ENCODE measurements at places on chromosomes 7 and 10.

DNA sequence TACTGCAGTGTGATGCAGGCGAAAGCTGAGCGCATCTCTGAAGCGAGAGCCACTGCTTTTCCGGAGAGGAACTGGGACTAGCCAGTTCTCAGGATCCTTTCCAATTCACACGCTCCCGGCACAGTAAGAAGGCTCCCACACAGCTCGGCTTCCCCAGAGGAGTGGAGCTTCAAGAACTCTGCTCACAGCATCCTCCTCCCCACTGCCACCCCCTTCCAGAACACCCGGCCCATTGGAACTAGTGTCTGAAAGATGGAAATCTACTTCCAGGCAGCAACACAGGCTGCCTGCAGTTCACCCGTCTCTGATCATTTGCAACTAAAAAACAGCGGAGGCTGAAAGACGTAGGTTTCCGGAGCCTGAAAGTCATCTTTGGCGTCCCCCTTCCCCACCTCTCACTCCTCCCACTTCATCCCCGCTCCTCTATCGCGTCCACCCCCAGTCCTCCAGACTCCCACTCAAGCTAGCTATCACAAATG, at the start of gene DGKB:
Gene DGKB (minus strand): TSS at position 163 of the 479 bp plus-strand sequence.
- no peak for DNase-seq

DNA sequence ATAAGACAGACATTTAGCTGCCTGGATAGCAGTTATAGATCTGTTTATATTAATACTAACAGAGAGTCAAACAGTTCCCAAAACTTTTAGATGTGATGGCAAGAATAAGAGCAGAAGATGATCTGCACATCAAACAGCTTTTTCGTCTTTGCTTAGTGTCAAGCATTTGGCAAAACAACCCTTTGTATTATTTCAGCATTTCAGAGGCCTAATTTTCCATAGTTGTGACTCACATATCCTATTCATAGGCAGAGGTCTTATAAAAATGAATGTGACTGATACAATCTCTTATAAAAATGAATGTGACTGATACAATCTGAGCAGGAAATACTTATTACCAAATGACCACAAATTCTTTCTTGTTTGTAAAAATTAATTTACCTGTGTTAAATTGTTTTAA, 71.2 kb downstream of the LRRTM3 start:
- no peak for DNase-seq

DNA sequence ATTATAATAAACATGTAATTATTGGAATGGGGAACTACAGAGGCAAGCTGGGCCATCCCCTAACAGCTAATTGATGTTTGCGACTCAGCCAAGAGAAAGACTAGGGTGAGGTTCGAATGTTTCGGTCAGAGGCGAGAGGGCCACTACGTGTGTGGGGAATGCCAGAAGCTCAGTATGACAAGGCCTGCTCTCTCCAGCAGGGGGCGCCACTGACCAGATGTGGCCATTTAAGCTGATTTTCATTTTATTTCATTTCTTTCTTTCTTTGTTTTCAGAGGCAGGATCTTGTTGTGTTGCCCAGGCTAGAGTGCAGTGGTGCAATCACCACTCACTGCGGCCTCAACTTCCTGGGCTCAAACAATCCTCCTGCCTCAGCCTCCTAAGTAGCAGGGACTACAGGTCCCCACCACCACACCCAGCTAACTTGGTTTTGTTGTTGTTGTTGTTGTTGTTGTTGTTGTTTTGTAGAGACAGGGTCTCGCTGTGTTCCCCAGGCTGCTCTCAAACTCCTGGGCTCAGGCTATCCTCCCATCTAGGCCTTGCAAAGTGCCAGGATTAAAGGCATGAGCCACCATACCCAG, 38.1 kb downstream of the TMEM130 start:
- peak; percentile 33 for DNase-seq

- peak; percentile 73 for DNase-seq
Observed at GRCh38 chr7:66859794-66860645, 61.0 kb upstream of the TMEM248 start.

DNA sequence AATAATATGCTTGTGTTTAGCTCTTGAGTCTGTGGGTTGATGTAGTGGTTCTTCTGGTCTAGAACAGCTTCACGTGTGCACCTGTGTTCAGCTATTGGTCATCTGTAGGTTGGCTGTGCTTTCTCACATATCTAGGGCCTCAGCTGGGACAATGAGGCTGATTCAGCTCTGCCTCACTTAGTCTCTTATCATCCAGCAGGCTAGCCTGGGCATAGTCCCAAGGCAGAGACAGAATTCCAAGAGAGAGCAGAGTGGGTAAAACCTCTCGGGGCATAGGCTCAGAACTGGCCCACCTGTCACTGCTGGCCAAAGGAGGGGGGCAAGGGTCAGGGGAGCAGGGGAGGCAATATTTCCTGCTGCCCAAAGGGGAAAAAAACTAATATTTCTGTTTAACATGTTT, 32.0 kb upstream of the MXI1 start:
- DNase-seq: no peak

DNA sequence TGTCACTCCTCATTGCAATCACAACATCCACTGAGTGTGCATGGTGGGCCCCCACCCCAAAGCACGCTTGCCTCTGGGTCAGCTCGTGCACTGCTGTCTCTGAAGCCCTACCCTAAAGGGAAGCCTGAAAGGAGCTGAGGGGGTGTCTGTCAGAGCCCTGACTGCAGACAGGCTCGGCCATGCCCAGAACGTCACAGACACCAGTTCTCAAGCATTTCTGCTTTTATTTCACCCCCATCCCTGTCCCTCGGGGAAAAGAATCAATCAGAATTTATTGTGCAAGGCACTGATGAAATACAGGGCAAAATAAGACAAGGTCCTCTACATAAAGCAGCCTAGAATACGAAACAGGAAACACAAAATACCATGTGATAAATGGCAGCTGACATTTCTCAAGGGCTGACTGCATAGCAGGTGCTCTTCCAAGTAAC, 231.8 kb downstream of the WDR37 start:
- DNase-seq: no peak

GRCh38 chr10:69439813-69440506, 11.3 kb upstream of the TSPAN15 start:
- DNase-seq: no peak

GRCh38 chr7:138964624-138965436, 16.4 kb downstream of the KIAA1549 start:
- DNase-seq: no peak

GRCh38 chr10:33052263-33052875, 94.3 kb upstream of the ITGB1 start:
- DNase-seq: no peak

DNA sequence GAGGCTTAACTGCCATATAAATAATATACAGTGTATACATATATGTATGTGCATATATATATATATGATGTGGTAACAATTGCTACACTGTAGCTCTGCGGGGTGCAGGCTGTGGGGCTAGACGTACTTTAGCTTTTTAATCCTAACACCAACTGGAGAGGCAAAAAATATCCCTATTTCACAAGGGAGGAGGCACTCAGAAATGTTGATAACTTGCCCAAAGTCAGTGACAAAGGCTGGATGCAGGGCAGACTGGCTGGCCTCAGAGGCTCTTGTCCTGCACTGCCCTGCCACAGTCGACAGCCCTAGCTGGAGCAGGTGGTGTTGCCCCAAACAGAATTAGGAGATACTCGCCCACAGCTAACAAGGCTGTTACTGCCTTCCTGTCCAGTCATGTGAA, 1.5 kb upstream of the RELN start:
- DNase-seq: no peak

DNA sequence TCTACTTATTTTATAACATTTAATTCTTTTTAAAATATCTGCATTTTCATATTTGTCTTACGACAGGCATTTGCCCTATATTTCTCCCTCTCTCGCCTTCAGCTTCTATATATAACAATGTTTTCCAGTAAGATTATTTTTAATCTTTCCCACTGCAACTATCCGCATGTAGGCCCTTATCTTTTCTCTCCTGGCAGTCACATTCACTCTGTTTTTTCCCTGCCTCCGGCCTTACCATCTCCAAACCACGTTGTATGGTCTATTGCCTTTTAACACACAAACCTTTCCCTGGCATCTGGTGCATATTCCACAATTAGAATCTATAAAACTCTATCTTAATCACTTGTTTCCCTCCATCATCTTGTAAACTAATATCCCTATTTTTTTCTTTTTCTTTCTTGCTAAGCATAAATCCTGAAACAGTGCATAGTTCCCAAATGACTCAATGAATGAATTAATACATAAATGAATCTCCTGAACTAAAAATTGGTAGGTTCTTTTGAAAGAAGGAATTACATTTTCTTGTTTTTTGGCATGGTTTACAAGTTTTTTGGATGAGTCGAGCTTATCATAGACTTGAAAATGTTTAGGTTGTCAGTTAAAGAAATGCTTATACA, 173.2 kb downstream of the SEMA3A start:
- DNase-seq: no peak

DNA sequence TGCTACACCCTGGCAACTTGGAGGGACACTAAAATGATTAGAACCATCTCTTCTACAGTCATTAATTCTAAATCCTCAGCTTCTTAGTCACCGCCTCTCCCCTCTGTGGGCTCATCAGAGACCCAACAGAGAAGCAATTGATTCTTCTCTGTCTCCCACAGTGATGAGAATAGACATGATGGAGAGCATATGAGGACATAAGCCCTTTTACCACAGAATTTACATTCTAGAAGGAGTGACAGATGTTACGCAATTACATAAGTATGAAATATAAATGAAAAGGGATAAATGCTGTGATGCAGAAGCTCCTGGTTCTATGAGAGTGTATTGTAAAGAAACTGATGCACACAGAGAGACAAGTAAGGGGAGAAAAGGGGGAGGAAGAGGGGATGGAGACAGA, 18.1 kb upstream of the ABCB5 start:
- no peak for DNase-seq

Measured in activated CD4-positive, alpha-beta T cell treated with anti-CD3 and anti-CD28 coated beads, Interleukin-10, Interleukin-2, amounts not matched to agents 100 ng/mL and 50 ng/mL, durations not matched to agents 16 hours and 8 hours (primary cell).